ENCODE measurements at places on chromosomes 7 and 10.

DNA sequence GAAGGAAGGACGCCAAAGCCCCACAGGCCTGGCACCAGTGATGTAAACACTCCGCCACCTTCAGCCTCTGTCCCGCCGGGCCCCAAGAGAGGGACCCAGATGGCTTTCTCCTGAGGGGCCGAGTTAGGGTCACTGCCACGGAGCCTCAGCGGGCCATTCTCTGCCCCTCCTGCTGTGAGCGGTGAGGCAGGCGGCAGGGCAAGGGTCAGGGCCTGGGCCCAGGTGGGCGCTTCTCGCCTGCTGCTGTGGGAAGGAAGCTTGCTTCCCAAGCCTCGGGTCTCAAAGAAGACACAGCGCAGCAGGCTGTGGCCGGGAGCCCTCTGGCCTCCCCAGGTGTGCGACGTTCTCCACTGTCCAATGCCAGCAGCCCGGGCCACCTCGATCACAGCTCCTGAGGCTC, 84.8 kb downstream of the PROSER2 start:
- no peak for DNase-seq

GRCh38 chr7:123748171-123748733, 551 bp downstream of the WASL start:
- DNase-seq: peak; percentile 18

DNA sequence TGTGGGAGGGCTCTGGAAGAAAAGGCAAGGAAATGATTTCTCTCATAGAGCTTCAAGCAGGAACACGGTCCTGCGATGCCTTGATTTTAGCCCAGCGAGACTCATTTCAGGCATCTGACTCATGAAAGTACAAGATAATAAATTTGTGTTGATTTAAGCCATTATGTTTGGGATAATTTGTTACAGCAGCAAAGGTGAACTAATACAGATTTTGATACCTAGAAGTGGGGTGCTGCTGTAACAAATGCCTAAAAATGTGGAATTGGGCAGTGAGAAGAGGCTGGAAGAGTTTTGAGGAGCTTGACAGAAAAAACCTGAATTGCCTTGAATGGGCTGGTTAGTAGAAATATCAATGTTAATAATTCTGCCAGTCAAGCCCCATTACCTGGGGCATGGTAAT, 44.1 kb upstream of the NRF1 start:
- DNase-seq: no peak

DNA sequence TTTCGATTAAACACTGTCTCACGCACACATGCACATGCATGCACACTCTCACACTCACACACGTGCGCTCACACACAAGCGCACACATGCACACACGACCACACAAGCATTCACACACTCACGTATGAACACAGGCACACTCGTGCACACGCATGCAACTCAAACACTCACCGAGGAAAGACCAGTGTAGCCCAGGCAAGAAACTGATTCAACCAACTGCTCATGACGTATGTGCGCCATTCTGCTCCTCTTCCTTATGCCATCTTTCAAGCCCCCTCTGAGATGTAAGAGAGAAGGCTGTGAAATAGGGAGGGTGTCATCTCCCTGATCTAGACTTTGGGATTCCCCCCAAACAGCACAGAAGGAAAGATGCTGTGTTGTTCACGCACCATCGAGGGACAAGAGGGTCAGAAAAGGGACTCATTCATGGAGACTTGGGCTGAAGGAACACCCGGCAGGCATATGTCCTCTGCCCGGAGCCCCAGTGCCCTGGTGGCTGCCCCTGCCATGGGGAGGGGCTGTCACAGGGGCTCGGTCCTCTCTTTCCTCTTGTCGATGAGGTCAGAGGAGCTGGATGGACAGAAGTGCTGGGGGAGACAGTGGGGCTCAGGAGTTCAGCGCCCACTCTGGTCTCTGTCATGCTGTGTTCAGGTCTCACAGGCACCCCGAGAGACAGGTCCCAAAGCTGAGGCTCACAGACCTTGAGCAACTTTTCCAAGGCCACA, 130.1 kb upstream of the SHH start:
- DNase-seq: no peak

DNA sequence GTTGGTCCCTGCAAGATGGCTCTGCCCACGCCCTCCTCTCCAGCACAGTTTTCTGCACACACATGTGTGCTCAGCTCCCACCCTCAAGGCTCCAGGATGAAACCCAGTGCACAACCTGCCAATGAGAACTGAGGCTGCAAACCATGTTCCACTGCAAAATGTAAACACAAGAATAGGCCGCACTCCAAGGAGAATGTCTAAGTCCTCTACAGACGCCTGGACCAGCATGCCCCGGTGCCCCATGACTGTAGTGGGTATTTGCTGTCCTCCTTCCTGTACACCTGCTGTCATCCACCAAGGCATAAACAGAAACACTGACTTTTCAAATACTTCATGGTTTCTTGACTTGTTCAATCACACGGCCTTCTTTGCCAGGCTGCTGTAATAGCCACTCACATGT, 72.6 kb downstream of the COBL start:
- DNase-seq: no peak

DNA sequence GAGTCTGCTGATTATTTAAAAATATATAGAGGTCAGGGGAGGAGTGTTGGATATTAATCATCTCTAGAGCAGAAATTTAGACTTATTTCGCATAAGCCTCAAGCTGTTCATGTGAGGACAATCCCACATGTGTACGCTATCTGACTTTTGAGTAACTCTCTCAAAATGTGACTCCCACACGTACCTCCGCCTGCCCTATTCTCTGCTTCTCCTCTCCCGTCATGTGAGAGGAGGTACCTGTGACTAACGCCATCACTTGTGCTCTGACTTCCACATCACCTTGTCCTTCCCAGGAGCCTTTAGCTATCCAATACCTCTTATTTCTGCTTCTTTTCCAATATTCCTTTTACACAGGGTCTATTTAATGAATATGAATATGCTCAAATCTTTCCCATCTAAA, 119.3 kb upstream of the CALCR start:
- DNase-seq: no peak

GRCh38 chr7:81355911-81356310, 413.9 kb downstream of the HGF start:
- DNase-seq: no peak

DNA sequence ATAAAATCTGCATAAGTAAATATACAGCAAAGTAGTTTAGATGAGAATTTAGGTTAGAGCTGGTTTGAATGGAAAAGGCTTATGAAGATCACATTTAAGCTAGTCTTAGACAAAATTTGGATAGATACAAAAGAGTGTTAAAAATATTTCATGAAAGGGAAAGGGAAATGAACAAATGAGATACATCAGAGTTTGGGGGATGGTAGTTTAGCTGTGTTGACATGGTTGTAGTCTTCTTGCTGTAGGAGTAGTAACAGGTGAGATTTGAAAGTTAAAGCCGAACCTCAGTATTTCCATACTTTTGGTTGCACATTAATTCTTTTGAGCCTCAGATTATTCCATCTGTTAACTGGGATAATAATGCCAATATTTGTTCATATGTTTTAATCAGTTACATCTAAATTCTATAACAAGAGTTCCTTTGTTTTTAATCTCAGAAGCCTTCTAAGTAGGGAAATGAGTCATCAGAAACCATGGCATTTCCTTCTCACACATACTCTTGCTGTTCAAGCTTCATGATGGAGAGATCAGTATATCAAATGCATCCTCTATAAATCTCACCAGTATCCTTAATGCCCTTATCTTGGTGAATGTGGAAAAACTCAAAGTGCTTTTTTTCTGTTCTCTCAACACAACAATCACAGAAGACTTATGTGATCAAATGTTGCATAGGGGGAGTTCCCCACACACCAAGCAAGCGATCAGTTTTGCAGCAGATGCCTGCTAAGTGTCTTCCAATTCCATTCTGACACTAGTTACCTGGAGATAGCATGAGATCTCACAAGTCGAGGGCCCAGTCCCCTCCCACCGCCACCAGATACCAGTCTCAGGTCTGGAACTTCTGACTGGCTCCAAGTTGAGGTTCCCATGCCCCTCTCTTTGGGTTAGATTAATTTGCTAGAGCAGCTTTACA, 84.7 kb downstream of the MAPK8 start:
- DNase-seq: no peak

GRCh38 chr7:34720289-34720688, 62.3 kb downstream of the NPSR1 start:
- DNase-seq: no peak

GRCh38 chr7:78543976-78544375, 745.4 kb downstream of the PHTF2 start:
- DNase-seq: no peak

DNA sequence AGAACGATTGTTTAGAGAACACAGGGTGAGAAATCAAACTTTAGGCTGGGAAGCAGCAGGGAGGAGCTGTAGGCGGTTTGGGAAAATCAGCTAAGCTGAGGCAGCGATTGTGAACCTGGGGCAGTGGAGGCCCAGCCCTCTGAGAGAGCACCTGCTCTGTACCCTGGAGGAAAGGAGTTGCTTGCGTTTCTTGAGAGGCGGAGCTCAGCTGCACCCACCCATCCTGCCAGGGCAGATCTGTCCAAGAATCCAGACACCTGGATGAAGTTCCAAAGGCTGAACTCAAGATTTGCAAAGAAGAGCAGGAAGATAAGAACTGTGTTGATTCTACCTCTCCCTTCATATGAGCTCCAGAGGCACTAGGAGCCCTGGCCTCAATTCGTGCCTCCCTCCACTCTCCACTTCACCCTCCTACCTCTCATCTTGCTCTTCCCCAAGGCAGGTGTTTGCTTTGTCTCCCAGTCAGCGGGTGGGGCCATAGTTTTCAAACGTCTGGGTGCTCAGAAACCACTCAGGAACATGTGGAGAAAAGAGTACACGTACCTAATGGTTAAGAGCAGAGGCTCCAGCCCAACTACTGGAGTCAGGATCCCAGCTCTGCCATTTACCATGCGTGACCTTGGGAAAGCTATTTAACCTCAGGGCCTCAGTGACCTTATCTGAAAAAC, 21.5 kb upstream of the TMEM213 start:
- DNase-seq: no peak

GRCh38 chr7:65264258-65264657, 109.4 kb upstream of the ZNF92 start:
- DNase-seq: no peak

- no peak for DNase-seq
Observed at GRCh38 chr7:148041156-148041555, 549.4 kb upstream of the C7orf33 start.

DNA sequence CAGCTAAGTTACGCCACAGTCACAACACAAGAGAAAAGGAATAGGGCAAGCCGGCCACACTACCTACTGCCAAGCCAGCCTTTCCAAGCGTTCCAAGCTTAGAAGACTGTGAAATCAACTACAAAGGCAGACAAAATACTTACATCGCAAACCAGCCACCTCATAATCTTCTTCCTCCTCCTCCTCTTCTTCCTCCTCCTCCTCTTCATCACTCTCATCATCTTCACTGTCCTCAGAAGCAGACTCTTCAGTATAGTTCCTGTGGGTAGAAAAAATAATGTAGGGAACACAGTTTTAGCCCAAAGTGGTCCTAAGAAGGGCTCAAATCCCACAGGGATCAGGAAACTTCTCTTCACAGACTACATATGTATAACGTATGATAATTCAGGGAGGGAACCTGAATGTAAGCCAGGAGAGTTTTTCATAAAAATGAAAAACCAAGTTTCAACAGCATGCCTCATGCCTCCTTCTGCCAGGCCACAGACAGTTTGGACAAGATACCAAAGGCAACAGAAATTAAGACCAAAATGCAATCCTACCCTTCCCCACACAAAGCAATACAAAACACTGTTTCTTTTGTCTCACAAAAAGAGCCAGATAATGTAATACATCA, 13.6 kb downstream of the FZD9 start:
- DNase-seq: no peak

GRCh38 chr10:32790483-32790882, 167.5 kb downstream of the ITGB1 start:
- DNase-seq: no peak

GRCh38 chr7:151756076-151756731, 120.7 kb downstream of the PRKAG2 start:
- DNase-seq: peak; percentile 21

GRCh38 chr10:61313460-61313859, 139.7 kb downstream of the TMEM26 start:
- DNase-seq: no peak

Data from activated T-helper 1 cell treated with anti-CD3 and anti-CD28 coated beads, Interleukin-2, amount 50 U/mL, for 16 hours (primary cell).